ENCODE measurements at places on chromosomes 2 and 18.

DNA sequence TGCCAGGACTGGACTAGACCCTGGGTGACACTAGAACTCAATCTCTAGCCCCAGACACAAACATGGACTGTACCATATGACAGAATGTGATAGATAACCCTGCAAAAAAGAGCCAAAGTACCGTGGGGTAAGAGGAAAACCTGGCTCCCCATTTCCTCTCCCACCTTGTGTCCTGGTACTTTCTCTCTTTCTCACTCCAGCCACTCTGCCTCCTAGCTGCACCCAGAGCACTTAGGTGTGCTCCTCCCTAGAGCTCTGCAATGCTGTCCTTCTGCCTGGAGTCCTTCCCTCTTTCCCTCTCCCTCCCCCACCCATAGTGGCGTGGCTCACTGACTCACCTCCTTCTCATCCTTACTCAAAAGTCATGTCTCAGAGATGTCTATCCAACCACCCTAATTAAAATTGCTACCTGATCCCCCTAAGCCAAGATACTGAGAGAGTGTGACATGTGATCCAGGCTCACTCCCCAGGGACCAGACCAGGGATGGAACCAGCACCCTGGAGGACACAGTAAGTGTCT, 171.3 kb downstream of the LOXHD1 start:
- no peak for DNase-seq

DNA sequence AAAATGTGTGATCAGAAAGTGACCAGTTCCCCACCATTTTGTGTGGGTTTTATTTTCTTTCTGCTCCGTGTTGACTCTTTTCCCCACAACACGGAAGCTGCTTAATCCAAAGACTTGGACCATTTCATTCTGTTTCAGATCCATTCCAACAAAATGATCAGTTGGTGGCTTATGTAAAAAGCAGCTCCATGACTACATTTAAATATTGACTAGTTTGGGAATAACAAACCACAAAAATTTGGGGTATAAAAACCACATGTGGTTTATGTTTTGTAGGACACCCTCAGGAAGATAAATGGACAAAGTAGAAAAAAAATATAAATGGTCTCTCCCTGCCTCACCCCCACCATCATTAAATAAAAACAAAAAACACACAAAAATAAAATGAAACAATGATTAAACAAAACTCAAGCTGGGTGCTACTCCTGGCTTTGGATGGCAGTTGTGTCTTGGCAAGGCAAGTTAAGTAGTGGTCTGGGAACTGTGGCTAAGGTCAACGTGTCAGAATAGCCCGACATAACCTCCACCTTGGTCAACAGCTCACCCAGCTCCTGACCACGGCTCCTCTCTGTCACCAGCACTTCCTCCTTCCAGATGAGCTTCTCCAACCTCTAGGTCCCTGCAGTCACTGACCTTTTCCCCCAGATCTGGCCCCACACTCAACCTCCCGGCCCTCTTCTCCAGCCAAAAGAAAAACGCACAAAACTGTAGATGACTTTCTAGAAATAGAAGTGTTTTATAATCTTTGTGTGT, 12.8 kb upstream of the WIPF1 start:
- DNase-seq = no peak

DNA sequence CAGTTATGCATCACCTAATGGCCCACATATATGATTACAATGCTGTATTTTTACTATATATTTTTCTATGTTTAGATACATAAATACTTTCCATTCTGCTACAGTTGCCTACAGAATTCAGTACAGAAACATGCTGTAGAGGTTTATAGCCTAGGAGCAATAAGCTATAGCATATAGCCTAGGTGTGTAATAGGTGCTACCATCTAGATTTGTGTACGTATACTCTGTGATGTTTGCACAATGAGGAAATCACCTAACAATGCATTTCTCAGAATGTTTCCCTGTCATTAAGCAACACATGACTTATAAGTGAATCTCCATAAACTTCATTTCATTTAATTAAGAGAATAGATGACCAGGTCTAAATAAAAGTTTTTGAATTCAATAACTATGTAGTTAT, 43.5 kb downstream of the SLC38A11 start:
- no peak for DNase-seq

- DNase-seq = no peak
These were observed 1.2 kb upstream of the BARD1 start for GRCh38 chr2:214810671-214811070.

- no peak for DNase-seq
These were observed 76.3 kb downstream of the ARHGEF33 start for GRCh38 chr2:38966006-38966405.

DNA sequence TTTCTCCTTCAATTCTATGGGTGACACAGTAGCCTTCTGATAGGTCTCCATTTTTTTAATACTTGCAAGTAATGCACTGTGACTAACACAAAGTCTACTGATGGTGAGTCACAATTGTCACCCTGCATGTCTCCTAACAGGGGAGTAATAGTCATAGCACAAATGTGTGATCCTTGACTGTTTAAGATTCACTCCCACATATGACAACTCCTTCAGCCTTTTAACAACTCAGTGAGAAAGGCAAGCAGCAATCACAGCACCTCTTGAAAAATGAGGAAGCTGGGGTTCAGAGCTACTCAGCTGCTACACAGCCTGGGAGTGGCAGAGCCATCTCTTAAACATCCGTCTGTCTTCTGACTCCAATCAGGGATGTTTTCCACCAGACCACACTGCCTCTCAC, 63.8 kb downstream of the EHD3 start:
- DNase-seq = no peak

GRCh38 chr2:157150747-157151146, 106.8 kb upstream of the GALNT5 start:
- DNase-seq = no peak

DNA sequence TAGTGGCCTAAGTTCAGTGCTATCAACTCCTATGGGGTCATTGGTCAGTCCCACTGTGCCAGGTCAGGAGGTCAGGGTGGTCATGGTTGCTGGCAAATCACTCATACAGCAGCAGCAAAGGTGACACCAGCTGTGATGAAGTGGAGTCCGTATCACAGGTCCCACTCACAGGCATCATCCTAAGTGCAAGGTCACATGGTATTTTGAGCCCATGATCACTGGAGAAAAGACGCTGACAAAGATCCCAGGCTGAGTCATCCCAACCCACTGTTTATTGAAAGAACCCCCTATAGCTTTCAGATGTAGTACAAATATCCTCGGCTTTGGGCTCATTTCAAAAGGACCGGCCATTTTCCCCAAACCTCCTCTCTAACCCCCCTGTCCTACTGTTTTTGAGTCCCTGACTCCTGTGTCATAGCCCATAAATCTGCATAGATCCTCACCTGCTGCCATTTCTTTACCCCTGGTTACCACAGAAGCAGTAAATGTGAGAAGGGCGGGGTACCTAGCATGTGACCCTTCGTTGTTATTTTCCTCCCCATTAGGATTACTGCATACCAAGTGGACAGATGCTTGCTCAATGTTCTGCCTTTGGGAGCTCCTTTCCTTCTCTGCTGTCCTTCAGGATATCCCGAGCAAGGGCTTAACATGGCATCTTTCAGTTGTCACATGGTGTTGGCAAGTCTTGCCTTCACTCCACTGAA, 107.7 kb downstream of the COL6A3 start:
- no peak for DNase-seq

- DNase-seq = no peak
These were observed 678.3 kb downstream of the NYAP2 start for GRCh38 chr2:226077841-226078240.

- no peak for DNase-seq
These were observed 27.4 kb downstream of the USP34 start for GRCh38 chr2:61443342-61444041.

- no peak for DNase-seq
These were observed 44.9 kb downstream of the PTPN2 start for GRCh38 chr18:12839057-12839525.

- DNase-seq = no peak
These were observed 6.8 kb downstream of the ASXL3 start for GRCh38 chr18:33584548-33585430.

DNA sequence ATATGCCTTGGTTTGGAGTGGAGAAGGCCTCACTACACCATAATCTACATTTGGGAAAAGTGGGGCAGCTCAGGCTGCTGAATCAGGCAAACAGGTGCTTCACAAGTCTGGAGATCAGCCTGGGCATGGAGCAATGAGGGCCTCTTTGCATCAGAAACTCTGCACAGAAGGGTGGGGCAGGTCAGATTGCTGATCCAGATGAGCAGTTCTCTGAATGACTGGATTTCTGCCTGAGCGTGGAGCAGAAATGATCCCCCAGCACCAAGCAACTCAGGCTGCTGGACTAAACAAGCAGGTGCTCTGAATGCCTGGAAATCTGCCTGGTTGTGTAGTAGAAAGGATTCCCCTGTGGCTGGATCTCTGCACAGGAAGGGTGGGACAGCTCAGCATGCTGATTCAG, 605.3 kb upstream of the ZNF804A start:
- DNase-seq = no peak

DNA sequence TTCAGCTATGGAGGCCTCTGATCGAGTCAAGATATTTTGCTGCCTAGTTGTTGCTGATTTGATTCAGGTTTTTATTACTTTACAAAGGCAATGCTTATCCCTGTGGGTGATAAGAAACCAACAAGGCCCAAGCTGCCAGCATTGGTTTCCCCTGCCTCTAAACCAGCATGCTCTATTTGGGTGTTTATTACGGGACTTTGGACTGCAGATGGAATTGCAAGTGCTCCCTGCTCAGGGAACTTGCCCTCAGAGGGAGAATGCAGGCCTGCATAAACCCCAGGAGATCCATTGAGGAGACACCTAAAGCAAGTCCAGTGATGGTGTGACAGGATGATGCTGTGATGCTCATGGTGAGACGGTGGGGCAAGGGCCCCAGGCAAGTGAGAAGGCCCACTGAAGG, 172.1 kb downstream of the VAPA start:
- DNase-seq = no peak

- DNase-seq = no peak
These were observed 458 bp downstream of the HYCC2 start for GRCh38 chr2:201070948-201071478.

- DNase-seq = no peak
These were observed 480.5 kb downstream of the TRIB2 start for GRCh38 chr2:13197248-13197647.

GRCh38 chr18:35780937-35781336, 191.5 kb upstream of the RMP24 start:
- no peak for DNase-seq

DNA sequence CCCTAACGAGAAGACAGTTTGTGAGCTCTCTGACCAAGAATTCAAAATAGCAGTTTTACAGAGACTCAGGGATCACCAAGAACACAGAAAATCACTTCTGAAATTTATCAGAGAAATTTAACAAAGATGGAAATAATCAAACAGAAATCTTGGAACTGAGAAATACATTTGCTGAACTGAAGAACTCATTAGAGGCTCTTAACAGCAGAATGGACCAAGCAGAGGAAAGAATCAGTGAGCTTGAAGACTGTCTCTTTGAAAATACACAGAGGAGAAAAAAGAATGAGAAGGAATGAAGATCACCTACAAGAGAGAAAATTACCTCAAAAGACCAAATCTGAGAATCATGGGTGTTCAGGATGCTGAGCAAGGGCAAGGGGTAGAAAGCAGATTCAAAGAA, 29.7 kb downstream of the ASB1 start:
- DNase-seq = no peak

GRCh38 chr2:102357937-102358336, 2.3 kb downstream of the IL18R1 start:
- no peak for DNase-seq
